ENCODE measurements at places on chromosomes 16 and 17.

DNA sequence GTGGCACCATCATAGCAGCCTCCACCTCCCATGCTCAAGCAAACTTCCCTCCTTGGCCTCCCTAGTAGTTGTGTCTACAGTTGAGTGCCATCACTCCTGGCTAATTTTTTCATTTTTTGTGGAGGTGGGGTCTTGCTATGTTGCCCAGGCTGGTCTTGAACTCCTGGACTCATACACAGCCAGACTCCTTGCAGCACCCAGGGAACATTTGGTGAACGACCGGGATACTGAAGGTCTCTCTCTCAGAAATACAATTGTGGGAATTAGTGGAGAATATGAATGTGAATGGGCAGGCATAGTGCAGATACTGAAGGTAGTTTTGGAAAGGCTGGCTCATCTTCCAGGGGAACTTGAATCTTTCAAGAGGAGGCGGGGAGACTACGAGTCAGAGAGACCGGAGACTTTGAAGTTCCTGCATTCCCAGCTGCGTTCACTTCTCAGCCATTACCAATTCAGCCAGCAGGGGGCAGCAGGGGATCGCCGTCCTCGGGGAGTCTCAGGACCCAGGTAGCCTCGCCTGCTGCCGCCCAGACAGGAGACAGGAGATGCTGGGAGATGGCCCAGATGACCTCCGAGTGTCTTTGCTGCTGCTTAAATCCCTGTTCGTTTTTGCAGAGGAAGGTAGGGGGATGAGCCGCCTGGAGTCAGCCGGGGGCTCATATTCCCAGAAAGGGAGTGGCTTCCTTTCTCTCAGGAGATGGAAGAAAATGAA lies 68.6 kb downstream of the HAPSTR1 start:
- DNase-seq = no peak

GRCh38 chr16:86899151-86899550 lies 320.8 kb downstream of the FOXL1 start:
- no peak for DNase-seq

DNA sequence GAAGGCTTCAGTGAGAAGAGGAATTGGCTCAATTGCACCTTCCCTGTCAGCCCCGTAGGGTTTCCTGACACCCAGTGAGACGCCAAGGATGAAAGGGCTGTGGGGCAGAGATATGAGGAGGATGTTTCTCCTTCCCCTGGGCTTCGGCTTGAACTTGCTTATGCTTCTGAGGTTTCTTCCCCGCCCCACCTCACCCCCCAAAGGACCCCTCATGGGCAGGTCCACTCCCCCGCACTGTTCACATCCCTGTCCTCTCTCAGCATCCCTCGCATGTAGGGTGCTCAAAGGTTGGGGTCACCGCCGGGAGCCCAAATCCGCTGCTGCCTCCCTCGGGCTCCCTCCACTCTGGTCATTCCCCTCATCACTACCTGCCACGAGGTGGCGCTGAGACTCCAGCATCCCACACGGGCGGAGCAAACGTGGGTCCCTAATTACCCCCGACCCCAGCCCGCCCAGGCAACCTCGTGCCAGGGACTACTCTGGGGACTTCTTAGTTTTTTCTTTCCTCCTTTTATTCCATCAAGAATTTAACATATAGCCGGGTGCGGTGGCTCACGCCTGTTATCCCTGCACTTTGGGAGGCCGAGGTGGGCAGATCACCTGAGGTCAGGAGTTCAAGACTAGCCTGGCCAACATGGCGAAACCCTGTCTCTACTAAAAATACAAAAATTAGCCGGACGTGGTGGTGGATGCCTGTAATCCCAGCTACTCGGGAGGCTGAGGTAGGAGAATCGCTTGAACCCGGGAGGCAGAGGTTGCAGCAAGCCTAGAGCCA lies 3.3 kb upstream of the TRARG1 start:
- peak; percentile 47 for DNase-seq

- no peak for DNase-seq
Measured at GRCh38 chr17:63042256-63042812, 76.3 kb downstream of the TANC2 start.

DNA sequence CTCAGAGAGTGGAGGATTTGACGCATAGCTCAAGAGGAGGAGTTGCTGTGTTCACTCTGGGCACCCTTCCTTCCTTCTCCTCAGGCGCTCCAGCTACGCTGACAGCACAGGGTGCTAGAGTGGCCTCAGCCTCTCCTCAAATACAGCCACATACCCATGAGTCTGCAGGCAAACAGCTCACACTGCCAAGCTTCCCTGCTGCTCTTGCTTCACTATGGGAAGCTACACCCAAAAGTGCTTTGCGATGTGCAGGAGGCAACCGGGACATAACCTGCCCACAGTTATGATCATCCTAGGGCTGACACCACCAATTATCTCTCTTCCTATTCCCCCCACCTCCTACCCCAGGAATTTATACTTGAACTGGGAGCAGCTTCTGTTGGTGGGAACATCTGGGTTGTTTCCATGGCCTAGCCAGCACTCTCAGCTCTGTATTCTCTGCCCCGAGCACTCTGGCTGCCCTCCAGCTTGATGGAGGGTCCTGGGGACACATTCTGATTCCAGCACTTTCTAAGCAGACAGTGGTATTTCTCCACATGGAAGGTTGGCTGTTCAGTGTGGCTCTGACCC lies 40.3 kb upstream of the SREBF1 start:
- no peak for DNase-seq

GRCh38 chr16:52383640-52384292 lies 163.2 kb downstream of the TOX3 start:
- DNase-seq = no peak

- no peak for DNase-seq
Measured at GRCh38 chr16:11398851-11399250, 53.6 kb downstream of the RMI2 start.

DNA sequence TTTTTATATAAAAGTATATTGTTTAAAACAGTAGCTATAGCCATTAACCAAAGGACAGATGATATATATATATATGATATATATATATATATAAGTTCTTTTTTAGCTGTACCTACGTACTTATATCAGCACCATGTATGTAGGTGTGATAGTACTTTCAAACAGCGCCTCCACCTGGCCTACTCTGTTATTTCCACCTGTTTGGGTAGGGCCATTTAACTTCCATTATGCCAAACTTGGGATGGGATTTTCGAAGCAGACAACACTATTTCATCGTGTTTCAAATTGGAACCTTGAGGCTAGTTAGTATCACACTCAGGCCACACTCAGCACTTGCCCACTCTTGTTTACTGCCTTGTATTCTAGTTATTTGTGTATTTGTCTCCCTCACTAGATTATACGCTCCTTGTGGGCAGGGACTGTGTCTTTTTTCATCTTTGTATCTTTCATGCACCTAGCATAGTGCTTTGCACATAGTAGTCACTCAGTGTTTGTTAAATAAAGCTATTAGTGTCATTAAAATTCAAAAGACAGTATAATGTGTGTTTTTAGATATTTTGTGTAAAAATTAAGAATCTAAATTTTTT lies 11.8 kb upstream of the CLTC start:
- DNase-seq = no peak

DNA sequence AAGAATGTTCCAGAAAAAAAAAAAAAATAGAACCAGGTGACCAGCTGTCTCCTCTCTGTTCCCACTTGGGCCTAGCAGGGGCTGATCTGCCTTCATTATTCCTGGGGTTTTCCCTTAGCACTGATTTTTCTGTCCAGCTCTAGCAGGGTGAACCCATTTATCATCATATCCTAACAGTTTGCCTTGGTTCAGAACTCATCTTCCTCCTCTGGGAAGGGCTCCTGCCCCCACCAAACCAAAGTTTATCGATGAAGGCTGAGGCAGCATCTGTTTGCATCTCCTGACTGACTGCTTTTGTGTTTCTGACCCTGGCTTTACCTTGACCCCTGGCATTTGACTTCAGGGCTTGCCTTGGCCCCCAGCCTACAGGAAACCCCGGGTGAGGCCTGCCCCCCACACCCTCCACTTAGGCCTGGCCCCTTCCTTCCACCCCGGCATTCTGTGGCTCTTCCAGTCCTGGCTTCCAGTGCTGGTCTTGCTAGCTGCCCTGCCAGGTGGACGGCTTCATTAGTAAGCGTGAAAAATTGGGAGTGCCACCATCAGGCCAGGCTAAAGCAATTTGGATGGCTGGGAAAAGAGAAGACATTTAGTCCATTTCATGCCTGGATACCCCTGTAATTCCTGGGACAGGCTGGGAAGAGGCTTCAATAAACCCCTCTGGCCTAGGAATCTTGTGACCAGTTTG lies 164.9 kb downstream of the CCDC182 start:
- no peak for DNase-seq

- DNase-seq = no peak
Measured at GRCh38 chr16:79642652-79643051, 42.1 kb upstream of the MAF start.

GRCh38 chr16:28930652-28931051 lies 1.1 kb upstream of the CD19 start:
- DNase-seq = no peak

- no peak for DNase-seq
Measured at GRCh38 chr17:1865252-1866037, 35.6 kb downstream of the RPA1 start.

DNA sequence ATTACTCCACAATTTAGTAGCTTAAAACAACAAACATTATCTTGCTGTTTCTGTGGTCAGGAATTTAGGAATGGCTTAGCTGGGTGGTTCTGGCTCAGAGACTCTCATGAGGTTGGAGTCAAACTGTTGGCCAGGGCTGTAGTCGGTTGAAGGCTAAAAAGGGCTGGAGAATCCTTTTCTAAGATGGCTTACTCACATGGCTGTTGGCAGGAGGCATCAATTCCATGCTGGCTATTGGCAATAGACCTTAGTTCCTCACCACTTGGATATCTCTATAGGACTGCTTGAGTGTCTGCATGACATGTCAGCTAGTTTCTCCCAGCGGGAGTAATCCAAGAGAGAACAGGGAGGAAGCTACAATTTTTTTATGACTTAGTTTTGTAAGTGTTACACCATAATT lies 6.6 kb upstream of the EFCAB13 start:
- DNase-seq = no peak

DNA sequence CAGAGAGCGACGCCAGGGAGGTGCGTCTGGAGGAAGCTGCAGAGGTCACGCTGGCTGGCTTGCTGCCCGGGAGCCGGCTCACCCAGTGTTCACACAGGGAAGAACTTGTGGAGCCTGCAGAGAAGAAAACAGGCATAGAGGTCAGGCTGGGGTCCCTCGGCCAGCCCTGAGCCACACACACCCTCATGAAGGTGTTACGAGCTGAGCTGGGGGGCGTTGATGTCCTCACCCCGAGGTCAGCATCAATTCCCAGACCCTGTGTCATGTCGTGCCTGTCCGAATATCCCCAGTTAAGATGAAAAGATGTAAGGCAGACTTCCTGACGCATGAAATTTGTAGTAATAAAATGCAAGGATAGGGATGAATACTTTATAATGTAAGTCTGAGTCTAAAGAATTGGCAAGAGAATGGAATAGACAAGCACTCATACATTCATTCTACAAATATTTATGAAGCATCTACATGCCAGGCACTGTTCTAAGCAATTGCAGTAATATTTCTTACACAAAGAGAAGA lies 77.1 kb downstream of the USP31 start:
- DNase-seq = no peak

- DNase-seq = no peak
Measured at GRCh38 chr16:52446080-52446479, 100.9 kb downstream of the TOX3 start.

GRCh38 chr17:2929881-2930533 lies 133.4 kb downstream of the OR1D5 start:
- DNase-seq = no peak

DNA sequence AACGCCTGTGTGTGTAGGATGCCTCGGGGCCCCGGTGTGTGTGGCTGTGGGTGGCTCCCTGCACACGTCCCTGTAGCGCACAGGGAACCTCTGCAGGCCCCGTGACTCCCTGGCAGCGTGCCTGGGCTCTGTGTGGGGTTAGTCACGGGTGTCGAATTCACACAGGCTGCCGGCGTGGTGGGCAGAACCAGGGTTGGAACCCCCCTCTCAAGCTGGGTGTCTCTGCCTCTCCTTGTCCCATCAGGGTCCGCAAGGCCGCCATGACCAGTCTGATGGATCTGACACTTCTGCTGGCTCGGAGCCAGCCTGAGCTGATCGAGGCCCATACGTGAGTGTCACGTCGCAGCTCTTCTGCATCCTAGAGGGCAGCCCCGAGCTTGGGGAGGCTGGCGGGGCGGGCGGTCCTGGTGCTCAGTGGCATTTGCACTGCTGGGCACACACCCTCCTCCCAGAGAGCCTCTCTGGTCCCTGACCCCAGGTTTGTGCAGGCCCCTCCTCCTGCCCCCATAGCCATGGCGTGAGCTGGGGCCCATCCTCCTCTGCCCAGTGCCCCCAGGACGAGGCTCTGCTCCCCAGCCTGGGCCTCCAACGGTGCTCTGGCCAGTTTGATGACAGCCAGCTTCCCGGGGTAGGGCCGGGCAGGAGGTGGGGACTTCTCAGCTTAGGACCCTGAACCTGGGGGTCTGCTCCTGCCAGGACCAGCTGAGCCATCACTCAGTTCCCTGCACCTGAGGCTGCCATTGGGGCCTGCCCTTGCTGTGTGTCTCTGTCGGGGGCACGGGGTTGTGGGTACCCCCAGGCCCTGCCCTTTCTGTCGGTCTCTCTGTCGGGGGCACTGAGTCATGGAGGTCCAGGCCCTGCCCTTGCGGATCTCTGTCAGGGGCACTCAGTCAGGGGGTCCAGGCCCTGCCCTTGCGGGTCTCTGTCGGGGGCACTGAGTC lies 88.1 kb upstream of the ZNF750 start:
- DNase-seq = no peak

DNA sequence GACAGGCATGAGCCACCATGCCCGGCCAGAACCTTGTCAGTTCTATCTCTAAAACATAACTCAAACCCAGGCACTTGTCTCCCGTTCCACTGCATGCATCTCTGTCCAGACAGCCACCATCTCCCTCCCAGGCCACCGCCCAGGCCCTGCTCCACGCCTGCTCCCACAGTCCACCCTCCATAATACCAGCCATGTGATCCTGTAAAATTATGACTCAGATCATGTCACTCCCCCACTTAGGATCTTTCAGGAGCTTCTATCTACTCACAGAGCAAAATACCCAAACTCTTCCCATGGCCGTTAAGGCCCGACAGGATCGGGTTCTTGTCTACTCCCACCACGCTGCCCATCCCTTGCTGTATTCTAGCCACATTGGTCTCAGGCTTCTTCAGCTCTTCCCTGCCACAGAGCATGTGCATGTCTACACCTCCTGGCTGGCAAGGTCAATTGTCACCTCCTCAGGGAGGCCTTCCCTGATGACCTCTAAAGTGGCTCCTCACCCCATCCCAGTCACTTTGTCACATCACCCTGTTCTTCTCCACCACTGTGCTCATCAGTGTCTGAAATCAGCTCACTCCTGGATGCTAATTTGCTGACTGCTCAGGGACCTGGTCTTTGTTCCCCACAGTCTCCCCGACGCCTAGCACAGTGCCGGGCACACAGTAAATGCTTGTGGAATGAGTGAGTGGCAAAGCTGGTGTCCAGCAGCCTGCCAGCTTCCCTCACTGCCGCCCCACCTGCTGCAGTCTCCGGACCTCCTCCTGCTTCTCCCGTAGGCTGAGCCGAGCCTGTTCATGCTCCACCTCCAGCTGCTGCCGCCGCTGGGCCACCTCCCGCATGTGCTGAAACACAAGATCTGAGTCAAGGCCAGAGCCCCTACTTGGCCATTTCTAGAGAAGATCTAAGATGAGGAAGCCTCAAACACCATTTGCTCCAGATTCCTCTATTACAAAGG lies 6.7 kb downstream of the TSPOAP1 start:
- DNase-seq = no peak
